ENCODE measurements at places on chromosomes 7 and 10.

- DNase-seq, result no peak
Measured at GRCh38 chr10:124592101-124592500, 130.5 kb downstream of the LHPP start.

DNA sequence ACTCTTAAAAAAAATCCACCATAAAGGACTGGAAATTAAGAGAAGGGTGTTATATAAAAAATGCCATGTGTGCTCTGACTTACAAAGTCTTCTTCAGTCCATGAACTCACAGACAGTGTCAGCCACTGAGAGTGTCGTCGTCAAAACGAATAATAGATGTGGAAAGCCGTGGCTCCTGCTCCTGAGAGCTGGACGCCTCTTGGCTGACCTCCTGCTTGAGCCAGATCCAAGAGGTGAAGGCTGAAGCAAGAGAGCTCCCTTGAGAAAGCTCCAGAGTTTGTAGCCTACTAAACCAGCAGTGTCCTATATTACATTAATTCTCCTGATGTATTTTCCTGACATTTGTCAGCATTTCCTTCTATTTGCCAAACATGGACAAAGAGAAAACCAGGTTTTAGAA is 234.3 kb upstream of the C7orf33 start:
- no peak for DNase-seq

- no peak for DNase-seq
Measured at GRCh38 chr7:131400681-131401176, 73.1 kb downstream of the MKLN1 start.

DNA sequence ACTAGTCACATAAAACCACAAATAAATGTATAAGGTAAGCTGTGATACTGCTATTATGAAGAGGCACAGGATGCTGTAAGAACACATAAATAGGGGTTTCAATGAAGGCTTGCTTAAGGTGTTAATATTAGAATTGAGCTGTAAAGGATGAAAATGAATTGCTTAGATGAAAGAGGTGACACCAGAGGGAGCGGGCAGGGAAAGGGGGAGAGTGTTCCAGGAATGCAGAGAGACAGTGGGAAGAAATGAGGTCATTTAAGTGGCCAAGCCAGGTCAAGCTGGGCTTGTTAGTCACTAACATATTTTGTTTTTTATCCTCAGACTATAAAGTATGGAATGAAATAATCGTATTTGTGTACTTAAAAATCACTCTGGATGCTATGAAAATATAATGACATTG is 193.5 kb downstream of the NRG3 start:
- no peak for DNase-seq

GRCh38 chr7:93707249-93707648 is 132.7 kb upstream of the CALCR start:
- DNase-seq, result no peak

GRCh38 chr7:138127996-138128395 is 51.7 kb downstream of the AKR1D1 start:
- DNase-seq, result no peak

DNA sequence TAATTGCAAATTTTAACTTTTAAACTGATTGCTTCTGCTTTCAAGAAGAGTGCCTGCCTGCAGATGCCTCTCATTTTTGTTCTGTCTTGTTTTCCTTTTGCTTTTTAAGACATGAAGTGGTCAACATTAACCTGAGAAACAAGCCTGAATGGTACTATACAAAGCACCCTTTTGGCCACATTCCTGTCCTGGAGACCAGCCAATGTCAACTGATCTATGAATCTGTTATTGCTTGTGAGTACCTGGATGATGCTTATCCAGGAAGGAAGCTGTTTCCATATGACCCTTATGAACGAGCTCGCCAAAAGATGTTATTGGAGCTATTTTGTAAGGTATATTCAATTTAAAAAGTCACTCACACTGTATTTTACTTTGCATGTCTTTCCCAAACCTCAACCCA is 8.8 kb downstream of the GSTO2 start:
- DNase-seq, result no peak

DNA sequence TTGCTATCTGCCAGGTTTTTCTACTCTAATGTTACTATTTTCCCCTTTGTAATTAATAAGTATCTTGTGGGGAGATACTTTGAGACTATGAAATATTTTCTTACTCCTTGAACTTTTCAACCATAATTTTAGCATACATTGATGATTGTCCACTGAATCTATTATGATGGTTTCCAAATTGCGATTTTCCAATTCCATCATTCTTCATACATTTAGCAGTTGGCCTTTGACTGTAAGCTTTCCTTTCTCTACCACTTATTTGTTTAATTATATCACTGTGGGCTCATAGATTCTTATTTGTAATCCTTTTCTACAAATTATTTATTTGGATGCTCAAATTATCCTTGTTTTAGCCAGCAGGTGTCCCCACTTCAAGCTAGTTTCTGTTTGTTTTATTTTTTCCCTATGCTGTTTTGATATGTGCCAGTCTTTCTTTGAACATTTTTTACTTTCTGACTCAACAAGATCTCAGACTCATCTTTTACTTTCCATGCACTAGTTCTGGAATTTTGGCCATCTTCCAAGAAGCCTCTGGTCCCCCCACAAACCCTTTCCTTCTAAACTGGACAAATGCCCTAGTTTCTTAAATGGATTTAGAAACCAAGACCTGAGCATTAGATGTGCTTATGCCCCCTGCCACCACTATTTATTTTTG is 11.4 kb upstream of the MRPS16 start:
- DNase-seq, result peak; percentile 14

- DNase-seq, result no peak
Measured at GRCh38 chr10:48287417-48288391, 13.2 kb upstream of the FRMPD2 start.

- no peak for DNase-seq
Measured at GRCh38 chr7:135210888-135211178, 493 bp downstream of the WDR91 start.

DNA sequence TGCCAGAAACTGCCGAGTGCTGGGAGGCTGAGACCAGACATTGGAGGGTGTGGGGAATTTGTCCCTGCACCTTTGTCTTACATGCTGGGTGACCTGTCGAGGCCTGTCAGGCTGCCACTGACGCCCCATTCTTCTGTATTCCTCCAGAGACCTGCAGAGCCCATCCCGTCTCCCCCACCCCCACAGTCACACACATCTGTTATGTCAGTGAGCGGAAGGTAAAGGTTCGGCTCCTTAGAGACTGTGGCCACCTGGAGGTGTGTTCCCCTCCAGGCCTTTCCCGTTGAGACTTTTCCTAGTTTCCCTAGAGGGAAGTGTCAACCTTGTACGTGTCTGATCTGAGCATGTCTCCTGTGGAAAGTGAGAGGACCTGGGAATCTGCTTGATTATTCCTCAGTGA is 84.5 kb downstream of the ATXN7L1 start:
- DNase-seq, result no peak

DNA sequence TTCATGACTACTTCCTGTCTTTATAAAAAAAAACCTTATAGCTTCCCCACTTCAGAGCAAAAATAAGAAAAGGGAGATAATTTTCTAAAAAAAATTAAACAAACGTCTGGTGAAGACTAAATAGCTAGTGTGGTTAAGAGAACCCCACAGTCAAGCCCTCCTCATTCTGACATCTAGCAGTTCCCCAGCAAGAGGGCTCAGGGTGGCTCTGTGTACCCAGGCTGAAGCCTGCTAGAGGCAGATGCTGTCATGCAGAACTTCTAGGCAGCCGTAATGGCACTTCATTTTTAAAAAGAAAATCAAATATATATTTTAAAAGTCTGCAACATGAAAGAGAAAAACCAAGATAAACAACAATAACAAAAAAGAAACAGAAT is 223.1 kb upstream of the KLF14 start:
- peak; percentile 48 for DNase-seq

GRCh38 chr10:29908962-29909361 is 150.4 kb downstream of the JCAD start:
- no peak for DNase-seq

DNA sequence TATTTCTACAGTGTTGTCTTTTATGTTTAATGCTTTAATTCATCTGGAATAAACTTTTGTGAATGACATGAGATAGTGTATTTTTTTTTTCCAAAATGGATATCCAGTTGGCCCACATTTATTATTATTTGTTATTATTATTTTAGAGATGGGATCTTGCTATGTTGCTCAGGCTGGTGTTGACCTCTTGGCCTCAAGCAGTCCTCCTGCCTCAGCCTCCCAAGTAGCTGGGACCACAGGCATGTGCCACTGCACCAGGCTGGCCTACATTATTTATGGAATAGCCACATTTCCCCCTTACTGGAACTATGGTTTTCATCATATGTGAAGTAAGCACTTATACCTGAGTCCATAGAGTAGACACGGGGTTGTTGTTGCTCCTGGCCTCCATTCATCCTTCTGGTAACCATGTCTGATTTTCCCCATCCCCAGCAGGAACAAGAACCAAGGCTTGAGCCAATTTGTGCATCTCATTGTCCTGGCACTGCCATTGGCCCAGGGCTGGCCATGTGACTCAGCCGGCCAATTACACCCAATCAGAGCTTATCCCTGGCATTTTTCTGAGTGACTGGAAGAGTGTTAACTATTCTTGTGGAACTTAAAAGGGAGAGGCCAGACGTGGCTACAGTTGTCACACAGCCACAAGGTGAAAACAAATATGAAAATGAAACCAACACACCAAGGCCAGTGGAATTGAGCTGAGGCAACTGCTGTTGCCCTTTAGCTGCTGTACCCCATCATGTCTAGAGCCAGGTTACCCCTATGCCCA is 23.1 kb downstream of the PRF1 start:
- DNase-seq, result no peak

DNA sequence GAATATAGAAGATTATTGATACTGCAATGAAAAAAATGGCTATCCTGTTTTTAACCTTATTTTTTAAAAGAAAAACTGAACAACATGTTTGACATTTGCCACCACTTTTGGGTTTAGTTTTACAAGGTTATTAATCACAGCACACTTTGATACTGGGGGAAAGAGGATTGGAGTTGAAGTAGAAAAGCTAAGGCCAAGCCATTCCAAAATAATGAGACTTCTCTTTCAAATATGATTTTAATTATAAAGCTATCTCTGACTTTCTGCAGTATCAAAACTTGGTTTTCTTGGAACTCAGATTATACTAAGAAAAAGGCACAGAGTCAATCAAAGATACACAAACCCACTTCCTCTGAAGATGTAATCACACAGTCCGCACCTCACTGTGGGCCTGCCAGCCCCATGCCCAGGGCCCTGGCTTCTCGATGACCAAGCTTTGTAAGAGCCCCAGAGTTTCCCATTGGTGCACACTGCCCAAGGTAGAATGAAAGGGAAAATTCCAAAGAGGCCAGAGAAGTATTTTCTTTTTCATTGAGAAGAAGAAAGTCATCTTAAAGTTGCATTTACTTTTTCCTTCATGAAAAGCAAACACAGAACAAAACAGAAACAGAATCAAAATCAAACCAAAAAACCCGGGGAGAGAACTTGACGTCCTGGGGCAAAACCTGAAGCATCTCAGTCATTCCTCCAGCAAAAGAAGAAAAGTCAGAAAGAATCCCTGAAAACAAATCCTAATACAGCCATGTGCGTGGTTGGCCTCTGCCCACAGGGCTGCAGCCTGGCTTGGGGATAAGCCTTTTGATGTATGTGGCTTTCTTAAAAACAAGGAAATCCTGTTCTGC is 187.7 kb upstream of the KLF6 start:
- no peak for DNase-seq

DNA sequence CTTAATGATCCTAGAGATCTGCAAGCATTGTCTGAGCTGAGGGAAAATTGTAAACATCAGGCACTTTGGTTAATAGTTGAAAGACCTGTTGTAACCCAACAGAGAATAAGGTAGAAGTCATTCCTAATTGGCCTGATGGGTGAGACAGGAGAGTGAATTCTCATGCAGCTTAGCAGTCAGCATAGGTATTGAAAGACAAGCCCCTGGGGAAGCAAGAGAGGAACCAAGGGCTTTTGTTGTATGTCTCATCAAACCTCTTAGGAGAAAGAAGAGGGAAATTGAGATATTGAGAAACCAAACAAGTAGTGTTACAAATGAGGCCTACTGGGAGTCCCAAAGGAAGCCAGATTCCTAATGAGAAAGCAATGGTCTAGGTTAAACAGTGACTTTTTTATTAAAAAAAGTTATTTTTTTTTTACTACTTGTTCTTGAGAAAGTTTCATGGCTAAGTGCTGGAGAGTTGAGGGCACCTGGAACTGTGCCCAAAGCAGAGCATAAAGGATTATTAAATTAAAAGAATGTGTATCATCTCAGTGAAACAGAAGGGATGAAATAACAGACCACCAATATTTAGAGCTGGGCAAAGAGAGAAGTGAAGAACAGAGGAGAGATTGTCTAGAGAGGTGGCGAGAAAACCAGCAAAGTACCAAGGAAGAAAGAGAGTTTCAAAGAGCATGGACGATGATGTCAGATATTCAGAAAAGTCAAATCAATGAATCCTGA is 168.9 kb downstream of the CDK14 start:
- DNase-seq, result no peak

DNA sequence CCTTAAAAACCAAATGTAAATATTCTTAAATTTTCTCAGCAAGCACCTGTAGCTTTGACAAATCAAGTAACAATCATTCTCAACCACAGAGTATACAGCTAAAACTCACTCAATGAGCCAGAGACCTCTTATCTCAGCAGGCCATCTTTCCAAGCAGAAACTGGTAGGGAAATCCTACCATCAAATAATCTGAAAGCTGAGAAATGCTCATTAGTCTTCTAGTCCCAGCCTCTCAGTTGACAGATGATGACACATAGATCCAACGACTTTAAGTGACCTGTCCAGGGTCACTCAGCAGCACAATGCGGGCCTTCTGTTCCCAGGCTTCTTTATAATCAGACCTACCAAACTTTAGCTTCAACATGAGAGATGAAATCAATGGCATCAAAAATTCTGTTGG is 184.6 kb downstream of the SGMS1 start:
- no peak for DNase-seq

GRCh38 chr10:122113161-122113944 is 124.4 kb downstream of the TACC2 start:
- no peak for DNase-seq

DNA sequence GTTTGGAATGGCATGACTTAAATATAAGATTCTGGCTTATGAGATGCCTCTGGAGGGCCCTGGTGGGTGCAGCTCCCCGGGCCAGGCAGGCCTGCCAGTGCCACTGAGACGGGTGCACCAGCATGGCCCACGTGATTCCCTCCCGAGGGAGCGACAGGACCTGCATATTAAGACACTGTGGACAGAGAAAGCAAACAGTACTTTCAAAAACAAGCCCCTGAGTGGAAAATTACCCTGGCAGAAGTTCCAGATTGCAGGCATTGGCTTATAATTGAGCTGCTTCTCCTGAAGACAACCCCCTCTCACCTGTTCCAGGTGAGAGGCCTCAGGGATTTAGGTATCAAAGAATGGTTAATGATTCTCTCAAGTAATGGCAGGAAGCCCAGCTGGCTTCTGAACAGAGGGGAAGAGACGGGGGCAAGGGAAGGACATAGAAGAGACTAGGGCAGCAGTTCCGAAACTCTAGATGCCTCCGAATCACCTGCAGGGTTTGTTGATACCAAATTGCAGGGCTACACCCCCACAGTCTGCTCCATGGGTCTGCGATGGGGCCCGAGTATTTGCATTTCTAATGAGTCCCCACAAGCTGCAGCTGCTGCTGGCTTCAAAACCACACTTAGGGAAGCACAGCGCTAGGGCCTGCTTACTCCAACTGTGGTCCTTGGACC is 66.0 kb upstream of the DOCK1 start:
- DNase-seq, result no peak

GRCh38 chr10:19546224-19546623 is 270.0 kb upstream of the PLXDC2 start:
- no peak for DNase-seq

- DNase-seq, result no peak
Measured at GRCh38 chr7:36210291-36210922, 57.4 kb downstream of the EEPD1 start.

GRCh38 chr10:72315611-72316385 is 38.9 kb downstream of the DNAJB12 start:
- no peak for DNase-seq

Data from germinal center (tissue), 1 donor.